ENCODE measurements at places on chromosomes 3 and 15.

DNA sequence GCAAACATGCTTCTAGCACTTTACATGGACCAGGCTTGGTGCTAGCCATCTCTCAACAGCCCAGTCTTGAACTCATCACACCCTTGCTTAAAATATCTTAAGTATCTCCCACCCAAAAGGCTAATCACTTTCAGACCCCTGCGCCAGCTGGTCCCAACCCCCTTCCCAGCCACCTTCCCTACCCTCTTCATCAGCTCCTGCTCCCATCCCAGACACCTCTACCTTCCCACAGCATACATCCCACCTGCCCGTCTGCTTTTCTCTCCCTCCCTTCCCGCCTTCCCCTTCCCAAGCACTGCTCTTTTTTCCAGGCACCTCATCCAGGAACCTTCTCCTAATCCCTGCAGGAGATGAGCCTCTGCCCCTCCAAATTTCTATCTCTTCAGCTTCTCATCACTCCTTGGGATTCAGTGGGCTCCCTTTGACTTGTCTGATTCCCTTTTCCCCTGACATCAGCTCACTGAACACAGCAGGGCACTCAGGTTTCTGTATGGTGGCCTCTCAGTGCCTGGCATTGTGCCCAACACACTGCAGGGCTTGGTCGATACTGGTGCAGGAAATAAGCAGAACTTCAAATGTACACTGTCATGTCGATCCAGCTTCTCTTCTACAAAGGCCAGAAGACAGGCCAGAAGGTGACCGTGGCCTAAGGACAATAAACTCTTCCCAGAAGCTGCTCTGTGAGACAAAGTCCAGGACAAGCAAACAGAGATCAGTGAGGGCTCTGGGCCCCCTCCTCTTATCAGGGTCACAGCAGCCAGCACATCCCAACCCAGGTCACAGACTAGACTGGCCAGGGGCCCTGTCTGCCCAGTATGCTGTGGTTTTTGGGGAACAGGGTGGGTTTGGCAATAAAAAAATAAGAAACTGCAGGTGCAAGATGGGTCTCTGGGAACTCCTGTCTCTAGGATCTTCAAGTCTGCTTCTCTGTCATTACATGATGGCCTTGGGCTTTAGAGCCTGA, 2.2 kb upstream of the ITIH1 start:
- DNase-seq: no peak

DNA sequence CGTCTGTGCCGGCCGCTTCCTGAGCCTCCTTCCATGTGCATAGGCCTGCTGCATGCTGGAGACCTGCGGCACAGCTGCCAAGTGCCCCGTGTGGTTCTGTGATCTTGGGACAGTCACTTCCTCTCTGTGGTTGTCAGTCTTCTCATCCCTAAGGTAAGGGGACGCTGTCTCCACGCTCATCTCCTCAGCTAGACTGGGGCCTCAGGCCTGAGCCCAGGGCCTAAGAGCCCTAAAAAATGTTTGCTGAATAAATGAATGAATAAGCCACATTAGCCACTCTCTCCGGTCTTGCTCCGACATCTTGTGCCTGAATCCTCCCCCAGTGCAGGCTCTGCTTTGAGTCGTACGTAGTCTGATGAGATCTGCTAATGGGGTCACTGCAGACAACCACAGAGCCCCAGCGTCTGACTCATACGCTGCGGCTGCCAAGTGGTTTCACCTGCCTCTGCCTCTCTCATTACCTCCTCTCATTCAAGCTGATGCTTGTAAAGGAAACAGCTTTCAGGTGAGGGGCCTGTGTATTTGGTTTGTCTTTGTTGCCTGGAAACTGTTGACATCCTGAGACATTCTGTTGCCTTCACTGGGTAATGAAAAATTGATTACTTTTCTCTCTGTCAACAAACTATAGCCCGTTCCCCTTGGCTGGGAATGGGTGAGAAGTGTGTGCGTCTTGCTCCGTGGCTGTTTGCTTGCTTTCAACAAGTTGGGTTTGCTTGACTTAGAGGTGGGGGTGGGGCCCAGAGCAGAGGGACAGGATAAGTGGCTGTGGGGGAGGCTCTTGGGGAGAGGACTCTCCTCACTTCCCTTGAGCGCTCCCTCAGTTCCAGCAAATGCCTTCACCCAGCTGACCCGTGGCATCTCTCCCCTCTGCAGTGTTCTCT, 15.9 kb downstream of the RPLP1 start:
- DNase-seq: peak; percentile 62

DNA sequence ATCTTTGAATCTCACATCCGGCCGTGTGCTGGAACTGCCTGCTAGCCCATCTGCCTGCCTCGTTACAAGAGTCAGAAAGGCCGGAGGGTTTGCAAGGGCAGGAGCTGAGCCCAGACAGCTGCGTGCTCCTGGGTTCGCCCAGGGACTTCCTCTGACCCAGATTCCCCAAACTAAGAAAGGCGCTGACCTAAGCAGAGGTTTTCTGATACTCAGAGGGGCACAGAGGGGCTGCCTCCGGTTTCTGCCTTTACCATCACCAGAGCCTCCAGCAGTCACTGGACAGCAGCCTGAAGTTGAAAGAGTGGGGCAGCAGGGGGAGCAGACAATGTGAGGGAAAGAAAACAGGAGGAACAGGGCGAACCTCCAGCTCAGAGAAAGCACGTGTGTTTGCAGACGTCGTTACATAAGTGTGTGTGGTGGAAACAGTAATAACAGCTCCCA, 33.4 kb upstream of the RAD18 start:
- no peak for DNase-seq

DNA sequence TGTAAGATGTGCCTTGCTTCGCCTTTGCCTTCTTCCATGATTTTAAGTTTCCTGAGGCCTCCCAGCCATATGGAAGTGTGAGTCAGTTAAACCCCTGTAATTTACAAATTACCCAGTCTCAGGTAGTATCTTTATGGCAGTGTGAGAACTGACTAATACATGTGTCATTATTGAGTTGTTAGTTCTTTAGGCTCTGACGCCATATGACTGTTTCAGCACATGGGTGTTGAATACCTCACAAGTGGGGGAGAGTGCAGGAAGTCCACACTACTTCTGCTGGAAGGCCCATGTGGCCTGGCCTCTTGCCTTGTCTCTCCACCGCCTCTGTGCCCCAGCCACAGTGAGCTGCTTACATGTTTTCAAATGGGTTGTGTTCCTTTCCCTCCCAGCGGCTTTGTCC, 28.5 kb downstream of the MFSD1 start:
- no peak for DNase-seq

- no peak for DNase-seq
Observed at GRCh38 chr3:133248389-133248788, 151.5 kb upstream of the BFSP2 start.

GRCh38 chr15:75182187-75183131, 19.2 kb upstream of the C15orf39 start:
- no peak for DNase-seq

DNA sequence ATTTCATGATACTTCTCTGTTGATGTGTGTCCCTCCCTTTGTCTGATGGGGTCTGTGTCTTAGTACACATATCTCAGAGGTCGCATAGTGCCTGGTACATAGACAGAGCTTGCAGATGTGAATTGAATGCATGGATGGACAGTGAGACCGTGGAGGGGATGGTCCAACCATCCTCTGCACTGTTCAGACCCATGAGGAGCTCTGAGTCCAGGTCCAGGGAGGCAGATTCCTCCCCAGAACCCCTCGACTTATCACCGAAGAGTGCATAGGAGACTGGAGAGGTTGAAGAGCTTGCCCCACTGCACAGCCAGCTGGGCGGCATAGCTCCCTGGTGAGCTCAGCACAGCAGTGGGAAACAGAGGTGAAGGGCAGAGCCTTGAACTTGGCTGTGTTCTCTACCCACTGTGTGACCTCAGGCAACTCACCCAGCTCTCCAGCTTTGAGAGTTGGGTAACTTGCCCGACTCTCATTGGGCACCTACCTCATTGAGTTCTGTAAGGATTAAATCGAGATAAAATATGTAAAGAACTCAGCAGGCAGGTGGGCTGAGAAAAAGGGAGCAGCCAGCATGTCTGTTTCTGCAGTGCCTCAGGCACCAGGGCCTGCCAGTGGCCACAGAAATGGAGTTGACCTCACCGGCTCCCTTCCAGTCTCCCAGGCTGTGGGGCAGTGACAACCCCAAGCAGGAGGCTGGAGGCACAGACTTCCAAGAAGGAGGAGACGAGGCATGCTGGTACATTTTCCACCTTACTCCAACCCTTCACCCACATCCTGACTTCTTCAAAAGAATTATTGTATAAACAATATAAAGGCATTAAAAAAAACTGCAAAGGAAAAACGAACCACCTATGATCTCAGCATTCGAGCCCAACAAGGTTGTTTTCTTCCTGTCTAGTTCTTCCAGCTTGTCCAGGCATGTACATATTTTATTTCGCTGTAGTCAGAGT, 54.1 kb upstream of the TFRC start:
- no peak for DNase-seq

- peak; percentile 64 for DNase-seq
Observed at GRCh38 chr3:44913868-44914468, 39.6 kb downstream of the TGM4 start.

DNA sequence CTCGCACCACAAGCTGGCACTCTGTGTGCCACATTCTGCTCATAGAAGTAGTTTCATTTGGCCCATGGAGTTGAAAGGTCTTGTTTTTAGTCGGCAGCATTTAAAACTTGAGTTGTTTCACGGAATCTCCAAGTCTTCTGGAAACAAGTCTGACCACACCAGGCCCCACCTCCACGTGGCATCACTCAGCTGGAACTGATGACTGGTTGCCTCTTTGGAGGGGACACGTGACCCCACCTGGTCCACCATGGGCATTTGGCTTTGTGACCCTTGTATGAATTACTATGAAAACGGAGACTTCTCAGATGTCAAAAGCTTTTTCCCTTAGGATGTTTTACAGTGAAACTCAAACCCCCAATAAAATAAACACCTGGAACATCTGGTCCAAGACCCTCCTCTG, 74.9 kb downstream of the NTRK3 start:
- DNase-seq: no peak

DNA sequence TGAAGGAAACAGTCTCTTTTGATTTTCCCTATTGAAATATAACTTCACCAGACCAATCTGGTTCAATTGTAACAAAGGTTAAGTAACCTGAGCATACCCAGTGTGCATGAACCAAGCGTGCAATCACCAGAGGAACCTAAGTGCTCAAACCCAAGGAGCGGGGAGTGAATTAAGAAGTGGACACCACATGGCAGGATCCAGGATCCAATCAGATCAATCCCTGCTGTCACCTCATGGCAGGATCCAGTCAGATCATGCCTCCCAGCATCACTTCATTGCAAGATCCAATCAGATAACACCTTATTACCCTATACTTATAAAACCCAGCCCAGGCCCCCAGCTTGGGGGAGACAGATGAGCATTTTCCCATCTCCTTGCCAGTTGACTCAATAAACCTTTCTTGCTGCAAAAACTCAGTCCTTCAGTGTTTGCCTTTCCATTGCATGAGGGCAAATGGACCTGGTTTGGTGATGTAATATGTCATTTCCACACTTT, 38.9 kb upstream of the RNU6-1 start:
- DNase-seq: no peak

DNA sequence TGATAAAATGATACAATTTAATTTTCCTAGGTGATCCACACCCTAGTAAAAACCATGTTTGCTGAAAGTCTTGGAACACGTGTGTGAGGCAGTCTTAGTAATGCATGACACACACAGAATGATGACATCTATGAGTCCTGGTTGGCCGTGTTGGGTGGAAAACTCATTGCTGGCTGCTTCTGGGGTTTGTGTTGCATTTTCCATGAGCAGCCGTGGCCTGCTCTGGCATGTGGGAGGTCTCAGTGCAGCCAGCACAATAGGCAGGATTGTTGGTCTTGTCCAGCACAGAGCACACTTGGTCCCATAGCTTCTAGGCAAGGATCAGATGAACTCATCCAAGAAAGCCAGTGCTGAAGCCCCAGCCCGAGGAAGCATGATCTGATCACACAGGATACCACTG, 172.8 kb upstream of the UBE3A start:
- no peak for DNase-seq

DNA sequence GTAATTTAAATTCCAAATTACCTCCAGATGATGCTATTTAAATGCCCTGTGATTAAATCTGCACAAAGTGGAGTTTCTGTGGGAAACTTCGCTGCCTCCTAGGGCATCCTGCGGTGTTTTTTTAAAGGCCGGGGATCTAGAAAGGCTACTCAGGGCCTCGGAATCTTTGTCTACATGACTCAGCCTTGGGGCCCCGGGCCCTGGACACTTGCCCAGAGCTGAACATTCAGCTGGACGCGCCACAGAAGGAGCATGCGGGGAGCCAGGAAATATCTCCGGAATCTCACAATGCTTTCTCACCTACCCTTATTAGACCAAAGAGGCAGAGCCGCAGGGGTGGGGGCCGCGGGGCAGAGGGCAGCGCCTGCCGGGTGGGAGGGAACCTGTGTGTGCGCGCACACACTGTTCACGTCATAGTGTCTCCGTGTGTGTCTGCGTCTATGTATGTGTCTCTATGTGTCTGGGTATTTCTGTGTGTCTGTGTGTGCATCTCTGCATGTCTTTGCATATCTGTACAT, 145.5 kb upstream of the TPM1 start:
- no peak for DNase-seq

- DNase-seq: no peak
Observed at GRCh38 chr3:38585791-38586420, 63.6 kb downstream of the SCN5A start.

DNA sequence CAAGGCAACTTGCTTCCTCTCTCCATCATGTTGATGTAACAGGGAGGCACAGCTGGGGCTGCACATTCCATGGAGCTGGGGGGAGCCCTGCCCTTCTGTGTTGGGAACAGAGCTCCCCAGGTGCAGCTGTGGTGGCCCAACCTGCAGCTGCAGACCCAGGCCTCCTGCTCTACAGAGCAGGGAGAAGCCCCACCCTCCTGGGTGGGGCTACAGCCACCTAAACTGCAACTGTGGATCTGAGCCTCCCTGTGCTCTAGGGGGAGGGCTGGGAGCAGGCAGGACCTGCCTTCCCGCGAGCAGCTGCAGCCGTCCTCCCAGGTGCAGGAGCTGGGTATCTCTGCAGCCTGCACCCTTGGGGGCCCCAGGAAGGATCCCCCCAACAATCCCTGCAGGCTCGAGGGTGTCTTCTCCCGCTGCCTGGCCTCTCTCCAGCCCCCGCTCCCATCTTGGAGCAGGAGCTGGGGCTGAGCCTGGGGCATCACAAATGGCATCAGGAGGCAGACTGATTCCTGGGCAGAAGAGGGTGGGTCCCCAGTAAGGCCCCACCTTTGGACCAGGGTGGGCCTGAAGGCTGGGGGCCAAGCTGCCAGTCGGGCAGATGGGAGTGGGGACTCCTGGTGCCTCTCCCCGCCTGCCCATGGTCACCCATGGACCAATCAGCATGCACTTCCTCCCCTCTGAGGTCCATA, 7.4 kb downstream of the LRRC58 start:
- DNase-seq: no peak

DNA sequence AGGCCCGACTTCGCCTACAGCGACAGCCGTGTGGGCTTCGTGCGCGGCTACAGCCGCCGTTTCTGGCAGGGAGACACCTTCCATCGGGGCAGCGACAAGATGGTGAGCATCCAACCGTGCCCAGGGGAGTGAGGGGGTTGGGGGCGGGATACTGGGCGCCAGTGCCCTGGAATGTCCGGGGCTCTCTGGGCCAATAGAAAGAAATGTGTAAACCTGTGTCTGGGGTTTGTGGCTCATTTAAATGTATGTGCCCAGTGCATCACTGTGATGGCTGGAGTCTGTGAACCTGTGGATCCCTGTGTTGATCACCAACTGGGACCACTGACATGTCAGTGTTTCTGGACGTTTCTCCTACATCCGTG, 423 bp downstream of the CHAC1 start:
- DNase-seq: no peak

All from HL-60 (cell line).